Vagina (tissue), 2 donors: ENCODE measurements at places on chromosomes 5 and 9. TPM values are rescaled to one million over a fixed set of nuclear protein-coding genes. Genes with fewer than 3 reads are reported as not detected.

TAF11L3 gene
- not detected for total RNA-seq

BTNL3 gene
- not detected for total RNA-seq

FBXW11 gene
- 40.5 TPM for total RNA-seq

GRCh38 chr9:121822093-121823085 is 171.0 kb downstream of the DAB2IP start:
- no peaks in the 10 kb centered on the region for H3K36me3 ChIP-seq
- no peak overlapping the region for H3K27ac ChIP-seq
- peak; percentile 92 for DNase-seq
- H3K27me3 ChIP-seq = no peaks in the 10 kb centered on the region
- no peak overlapping the region for H3K4me3 ChIP-seq

DNA sequence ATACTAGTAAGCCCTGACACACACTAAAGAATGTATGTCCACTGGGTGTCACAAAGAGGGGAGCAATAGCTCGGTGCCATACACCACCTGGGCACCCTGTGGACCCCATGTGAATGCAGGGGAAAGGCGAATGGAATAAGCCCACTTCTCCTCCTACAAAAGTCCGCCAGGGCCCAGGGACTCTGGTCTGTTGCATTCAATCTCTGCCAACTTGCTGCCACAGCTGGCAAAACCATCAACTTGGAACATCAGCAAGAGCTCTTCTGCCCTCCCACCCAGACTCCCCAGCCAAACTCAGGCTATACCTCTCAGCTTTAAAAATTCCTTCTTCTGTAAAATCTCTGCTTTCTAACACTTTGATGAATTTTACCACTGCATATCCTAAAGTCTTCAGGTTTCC is 54.5 kb downstream of the PFDN1 start:
- no peak overlapping the region for H3K4me3 ChIP-seq
- H3K36me3 ChIP-seq = no peaks in the 10 kb centered on the region
- DNase-seq = no peak
- H3K27me3 ChIP-seq = no peaks in the 10 kb centered on the region
- H3K4me1 ChIP-seq = peaks cover 34% of the 10 kb centered on the region

- H3K4me1 ChIP-seq = no peaks in the 10 kb centered on the region
- H3K27me3 ChIP-seq = no peaks in the 10 kb centered on the region
- no peak overlapping the region for H3K4me3 ChIP-seq
- no peaks in the 10 kb centered on the region for H3K36me3 ChIP-seq
- H3K27ac ChIP-seq = no peak overlapping the region
- DNase-seq = no peak
These were observed 29.3 kb downstream of the TRIM32 start for GRCh38 chr9:116716438-116716837.

DNA sequence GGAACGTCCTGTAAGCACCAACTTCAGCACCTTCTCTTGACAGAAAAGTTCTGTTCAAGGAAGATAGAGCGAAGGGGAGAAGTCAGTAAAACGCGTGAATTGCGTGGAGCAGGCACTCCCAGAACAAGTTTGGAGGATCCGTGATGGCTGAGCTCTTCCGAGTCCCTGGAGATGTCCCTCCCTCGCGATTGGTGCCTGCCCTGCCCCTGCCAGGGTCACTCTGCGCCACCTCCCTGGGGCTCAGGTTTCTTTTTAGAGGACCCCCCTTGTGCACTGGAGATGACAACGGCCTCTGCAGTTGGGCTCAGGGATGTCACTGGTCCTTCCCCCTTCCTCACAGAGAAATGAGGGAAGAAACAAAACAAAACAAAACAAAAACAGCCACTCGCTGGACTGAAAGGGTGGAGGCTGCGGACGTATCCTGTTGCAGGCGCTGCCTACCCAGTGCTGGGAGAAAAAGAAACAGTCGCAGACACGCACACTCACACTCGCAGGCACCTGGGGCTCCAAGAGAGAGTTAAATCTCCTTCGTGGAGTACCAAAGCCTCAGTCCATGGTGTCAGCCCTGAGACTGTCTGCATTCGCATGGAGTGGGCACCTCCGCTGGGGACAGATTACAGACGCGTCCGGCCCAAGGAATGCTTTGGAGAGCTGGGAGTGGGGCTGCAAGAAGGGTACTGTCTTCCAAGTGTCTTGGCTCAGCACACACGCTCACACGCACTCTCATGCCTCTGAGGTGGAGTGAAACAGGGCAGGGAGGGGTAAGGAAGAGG is 512.7 kb downstream of the SLCO4C1 start:
- H3K4me3 ChIP-seq = peak overlapping the region; percentile 24
- H3K27me3 ChIP-seq = no peaks in the 10 kb centered on the region
- no peak overlapping the region for H3K27ac ChIP-seq
- no peaks in the 10 kb centered on the region for H3K36me3 ChIP-seq

DNA sequence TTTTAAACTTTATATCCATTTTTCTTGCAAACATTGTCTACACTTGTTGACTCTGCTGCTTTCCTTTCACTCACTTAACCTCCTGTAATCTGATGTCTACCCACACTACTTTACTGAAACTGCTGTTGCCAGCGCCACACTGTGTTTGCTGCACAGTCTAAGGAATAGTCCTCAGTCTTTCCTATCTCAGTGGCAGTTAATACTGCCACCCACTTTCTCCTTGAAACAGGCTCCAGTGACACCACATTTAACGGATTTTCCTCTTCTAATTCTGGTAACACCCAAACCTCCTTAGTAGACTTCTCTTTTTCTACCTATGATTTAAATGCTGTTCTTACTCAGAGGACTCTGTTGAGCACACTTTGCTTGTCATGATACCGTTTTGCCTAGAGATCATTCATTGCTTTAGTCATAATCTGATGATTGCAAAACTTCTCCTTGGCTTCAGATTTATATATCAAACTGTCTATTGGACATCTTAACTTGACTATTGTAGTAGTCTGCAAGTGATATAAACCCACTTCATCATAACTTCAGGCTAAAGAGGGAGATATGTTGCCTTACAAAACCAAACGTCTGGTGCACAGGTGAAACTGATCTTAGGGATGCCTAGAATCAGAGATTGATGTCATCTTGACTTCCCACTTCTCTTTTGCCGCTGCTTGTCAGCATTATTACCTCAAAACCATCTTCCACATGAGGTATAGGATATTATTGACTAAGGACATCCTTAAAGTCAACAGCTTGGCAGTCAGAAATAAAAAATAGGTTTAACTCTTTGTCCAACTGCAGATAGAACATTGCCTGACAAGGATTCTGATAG is 94.1 kb downstream of the CDC42SE2 start:
- no peaks in the 10 kb centered on the region for H3K4me1 ChIP-seq
- no peaks in the 10 kb centered on the region for H3K36me3 ChIP-seq
- H3K27ac ChIP-seq = no peak overlapping the region
- no peaks in the 10 kb centered on the region for H3K27me3 ChIP-seq

- H3K4me3 ChIP-seq = no peak overlapping the region
- DNase-seq = no peak
- no peak overlapping the region for H3K27ac ChIP-seq
- no peaks in the 10 kb centered on the region for H3K4me1 ChIP-seq
- H3K27me3 ChIP-seq = no peaks in the 10 kb centered on the region
These were observed 111.1 kb downstream of the ACTL7B start for GRCh38 chr9:108744641-108745040.

GRCh38 chr5:65290677-65291076 is 191.0 kb downstream of the ADAMTS6 start:
- no peak overlapping the region for H3K27ac ChIP-seq
- H3K27me3 ChIP-seq = no peaks in the 10 kb centered on the region
- no peaks in the 10 kb centered on the region for H3K4me1 ChIP-seq

- H3K27ac ChIP-seq = no peak overlapping the region
- H3K4me1 ChIP-seq = no peaks in the 10 kb centered on the region
- no peaks in the 10 kb centered on the region for H3K27me3 ChIP-seq
- no peak for DNase-seq
- no peak overlapping the region for H3K4me3 ChIP-seq
- no peaks in the 10 kb centered on the region for H3K36me3 ChIP-seq
These were observed 241.7 kb downstream of the MCTP1 start for GRCh38 chr5:95043234-95043633.

- no peaks in the 10 kb centered on the region for H3K36me3 ChIP-seq
- DNase-seq = no peak
- peaks cover 4% of the 10 kb centered on the region for H3K4me1 ChIP-seq
- H3K27ac ChIP-seq = no peak overlapping the region
- H3K4me3 ChIP-seq = no peak overlapping the region
These were observed 35.9 kb downstream of the SPZ1 start for GRCh38 chr5:80355686-80356085.

GRCh38 chr5:150505041-150505511 is 2.9 kb upstream of the NDST1 start:
- no peak overlapping the region for H3K4me3 ChIP-seq
- H3K4me1 ChIP-seq = peaks cover 99% of the 10 kb centered on the region
- no peak for DNase-seq
- H3K36me3 ChIP-seq = no peaks in the 10 kb centered on the region
- H3K27ac ChIP-seq = peak overlapping the region; percentile 72

GRCh38 chr5:165630261-165630778 is 2124.9 kb downstream of the MAT2B start:
- no peaks in the 10 kb centered on the region for H3K36me3 ChIP-seq
- DNase-seq = no peak
- no peaks in the 10 kb centered on the region for H3K27me3 ChIP-seq
- no peak overlapping the region for H3K4me3 ChIP-seq
- H3K27ac ChIP-seq = no peak overlapping the region
